ENCODE measurements at places on chromosomes 11 and 22.

- no peak for DNase-seq
These were observed 19.8 kb upstream of the TLCD5 start for GRCh38 chr11:120305286-120305685.

- DNase-seq: no peak
These were observed 94.7 kb downstream of the NECTIN1 start for GRCh38 chr11:119634301-119634700.

- DNase-seq: no peak
These were observed 147.5 kb upstream of the B3GAT1 start for GRCh38 chr11:134559602-134559962.

- DNase-seq: no peak
These were observed 42.9 kb downstream of the IGF2 start for GRCh38 chr11:2096011-2096918.

GRCh38 chr11:105829084-105829483 lies 193.0 kb downstream of the MSANTD4 start:
- no peak for DNase-seq

GRCh38 chr11:97703851-97704250 lies 1314.0 kb downstream of the JRKL start:
- no peak for DNase-seq

DNA sequence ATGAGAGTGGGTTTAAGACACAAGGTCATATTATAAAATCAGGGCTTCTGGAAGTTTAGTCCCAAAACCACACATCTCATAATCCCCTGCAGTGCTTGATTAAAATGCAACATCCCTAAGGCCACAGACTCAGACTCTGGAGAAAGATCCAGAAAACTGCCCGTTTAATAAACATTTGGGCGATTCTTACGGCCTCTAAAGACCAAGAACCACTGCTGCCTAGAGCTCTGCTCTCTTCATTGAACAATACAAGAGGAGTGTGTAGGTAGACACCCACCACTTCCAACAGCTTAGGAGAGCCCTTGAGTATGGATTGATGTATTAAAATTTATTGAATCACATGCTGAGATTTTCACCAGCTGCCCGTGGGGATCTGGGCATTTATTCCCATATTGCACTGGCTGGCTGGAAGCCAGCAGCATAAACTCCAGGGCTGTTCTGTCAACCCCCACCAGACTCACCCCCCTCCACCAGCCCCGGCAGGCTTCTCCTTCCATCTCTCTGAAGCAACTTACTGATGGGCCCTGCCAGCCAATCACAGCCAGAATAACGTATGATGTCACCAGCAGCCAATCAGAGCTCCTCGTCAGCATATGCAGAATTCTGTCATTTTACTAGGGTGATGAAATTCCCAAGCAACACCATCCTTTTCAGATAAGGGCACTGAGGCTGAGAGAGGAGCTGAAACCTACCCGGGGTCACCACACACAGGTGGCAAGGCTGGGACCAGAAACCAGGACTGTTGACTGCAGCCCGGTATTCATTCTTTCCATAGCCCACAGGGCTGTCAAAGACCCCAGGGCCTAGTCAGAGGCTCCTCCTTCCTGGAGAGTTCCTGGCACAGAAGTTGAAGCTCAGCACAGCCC lies 749 bp upstream of the BEST1 start:
- peak; percentile 82 for DNase-seq

GRCh38 chr11:119206511-119207414 lies 624 bp downstream of the CBL start:
- no peak for DNase-seq

DNA sequence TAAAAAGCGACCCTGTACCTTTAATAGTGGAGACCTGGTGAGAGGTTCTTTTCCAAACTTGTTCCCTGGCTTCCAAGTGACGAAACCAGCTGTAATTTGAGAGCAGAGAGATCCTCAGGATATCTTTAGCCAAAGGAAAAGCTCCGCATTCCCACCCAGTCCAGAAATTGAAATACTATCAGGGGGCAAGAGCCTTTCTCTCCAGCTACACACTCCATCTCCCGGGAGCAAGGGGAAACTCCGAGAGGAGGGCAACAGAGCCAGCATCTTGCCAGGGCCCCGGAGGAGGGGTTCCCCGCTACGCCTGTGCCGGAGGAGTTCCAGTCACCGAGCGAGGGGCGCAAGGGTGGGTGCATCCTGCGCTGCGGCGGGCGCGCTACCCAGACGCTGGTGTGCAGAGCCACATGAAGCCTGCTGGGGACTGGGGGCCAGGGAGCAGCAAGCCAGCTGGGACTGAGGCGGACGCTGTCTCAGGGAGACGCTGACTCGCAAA lies at the start of gene FIBIN:
Gene FIBIN (plus strand): TSS at position 148 of the 493 bp plus-strand sequence. CDS start 415 bp downstream, outside the sequence.
- DNase-seq: no peak

- DNase-seq: no peak
These were observed 24.5 kb downstream of the MCHR1 start for GRCh38 chr22:40703736-40704135.

- DNase-seq: no peak
These were observed 271.9 kb downstream of the RAB38 start for GRCh38 chr11:87903345-87903744.

GRCh38 chr11:111347723-111348115 lies 31.4 kb downstream of the POU2AF1 start:
- DNase-seq: no peak

DNA sequence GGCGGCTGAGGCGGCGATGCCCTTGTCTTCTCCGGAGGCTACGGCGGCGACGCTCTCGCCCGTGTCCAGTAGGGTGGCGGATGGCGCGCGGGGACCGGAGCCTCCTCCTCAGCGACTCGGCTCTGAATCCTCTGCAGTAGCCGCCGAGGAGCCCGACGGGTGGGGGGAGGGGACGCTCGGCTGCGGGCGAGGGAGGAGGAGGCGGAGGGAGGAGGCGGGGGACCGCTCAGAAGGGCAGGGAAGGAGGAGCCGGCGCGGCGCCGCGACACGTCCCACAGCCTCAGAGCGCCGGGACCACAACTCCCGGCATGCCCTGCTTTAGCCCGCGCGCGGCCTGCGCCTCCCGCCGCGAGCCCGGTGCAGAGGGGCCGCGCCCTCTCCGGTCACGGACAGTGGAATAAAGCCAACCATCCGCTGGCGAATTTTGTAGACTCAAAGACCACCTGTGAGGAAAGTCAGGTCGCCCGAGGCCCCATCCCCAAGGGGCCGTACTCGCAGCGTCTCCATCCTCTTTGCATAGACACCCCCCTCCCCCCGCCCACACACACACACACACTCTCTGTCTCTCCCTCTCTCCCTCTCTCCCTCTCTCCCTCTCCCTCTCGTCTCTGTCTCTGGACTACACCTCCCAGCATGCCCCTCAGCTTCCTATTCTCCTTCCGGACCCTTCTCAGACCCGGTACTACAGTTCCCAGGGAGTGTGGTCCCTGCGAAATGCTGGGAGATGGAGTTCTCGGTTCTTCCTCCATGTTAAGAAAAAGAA lies at the start of gene FAM168A:
Gene FAM168A (minus strand): TSS at position 157 of the 763 bp plus-strand sequence. CDS start 129,638 bp downstream, outside the sequence.
- DNase-seq: peak; percentile 95

- no peak for DNase-seq
These were observed 16.8 kb upstream of the TEF start for GRCh38 chr22:41364955-41365354.

DNA sequence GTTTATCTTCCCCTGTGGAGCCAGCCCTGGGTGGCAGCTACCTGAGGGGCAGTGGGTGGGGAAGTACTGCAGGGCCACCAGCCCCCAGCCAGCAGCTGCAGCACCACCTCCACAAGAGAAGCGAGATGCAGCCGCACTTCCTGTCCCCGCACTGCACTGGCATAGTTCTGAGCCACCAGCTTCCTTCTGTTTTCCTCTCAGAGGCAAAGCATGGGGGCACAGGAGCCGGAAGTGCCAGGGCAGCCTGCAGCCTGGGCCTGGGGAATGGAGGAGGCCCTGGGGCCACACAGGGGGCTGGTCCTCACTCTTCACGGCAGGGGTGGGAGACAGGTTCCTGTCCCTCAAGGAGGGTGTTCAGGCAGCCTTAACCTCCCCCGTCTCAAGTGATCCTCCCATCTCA lies 11.9 kb upstream of the SH3BP1 start:
- DNase-seq: no peak

DNA sequence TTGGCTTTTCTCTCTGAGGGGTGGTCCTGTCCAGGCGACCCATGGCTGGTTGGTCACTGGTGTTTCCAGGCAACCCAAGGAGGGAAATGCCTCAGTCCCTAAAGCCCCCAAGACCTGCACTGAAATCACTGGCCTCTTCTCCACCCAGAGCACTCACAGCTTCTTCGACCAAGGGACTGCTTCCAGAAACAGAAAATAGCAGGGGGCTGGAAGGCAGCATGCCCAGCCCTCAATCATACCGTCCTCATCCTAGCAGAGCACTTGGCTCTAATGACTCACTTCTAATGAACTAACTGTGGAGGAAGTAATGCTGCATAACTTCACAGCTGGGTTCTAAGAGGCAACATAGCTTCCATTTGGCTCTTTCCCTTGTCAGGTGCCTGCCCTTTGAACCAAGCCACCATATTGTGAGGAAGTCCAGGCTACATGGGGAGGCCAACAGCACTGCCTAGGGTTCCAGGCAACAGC lies 27.6 kb downstream of the DKK3 start:
- no peak for DNase-seq
